ENCODE measurements at places on chromosomes 16 and 17.

GRCh38 chr17:64357191-64357981 is 33.3 kb downstream of the PECAM1 start:
- DNase-seq, result no peak

DNA sequence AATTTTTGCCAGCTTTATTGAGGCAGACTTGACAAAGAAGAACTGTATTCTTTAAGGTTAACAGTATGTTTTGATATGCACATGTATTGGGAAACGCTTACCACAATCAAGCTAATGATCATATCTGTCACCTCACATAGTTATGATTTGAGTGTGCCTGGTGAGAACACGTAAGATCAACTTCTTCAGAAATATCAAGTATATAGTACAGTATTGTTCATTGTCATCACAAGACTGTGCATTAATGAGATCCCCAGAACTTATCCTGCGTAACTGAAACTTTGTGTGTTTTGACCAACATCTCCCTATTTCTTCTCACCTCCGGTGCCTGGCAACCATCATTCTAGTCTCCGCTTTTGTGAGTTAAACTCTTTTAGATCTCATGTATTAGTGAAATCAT is 756.4 kb upstream of the EEF2KMT start:
- no peak for DNase-seq

GRCh38 chr17:2647957-2648356 is 54.5 kb downstream of the PAFAH1B1 start:
- DNase-seq, result no peak

DNA sequence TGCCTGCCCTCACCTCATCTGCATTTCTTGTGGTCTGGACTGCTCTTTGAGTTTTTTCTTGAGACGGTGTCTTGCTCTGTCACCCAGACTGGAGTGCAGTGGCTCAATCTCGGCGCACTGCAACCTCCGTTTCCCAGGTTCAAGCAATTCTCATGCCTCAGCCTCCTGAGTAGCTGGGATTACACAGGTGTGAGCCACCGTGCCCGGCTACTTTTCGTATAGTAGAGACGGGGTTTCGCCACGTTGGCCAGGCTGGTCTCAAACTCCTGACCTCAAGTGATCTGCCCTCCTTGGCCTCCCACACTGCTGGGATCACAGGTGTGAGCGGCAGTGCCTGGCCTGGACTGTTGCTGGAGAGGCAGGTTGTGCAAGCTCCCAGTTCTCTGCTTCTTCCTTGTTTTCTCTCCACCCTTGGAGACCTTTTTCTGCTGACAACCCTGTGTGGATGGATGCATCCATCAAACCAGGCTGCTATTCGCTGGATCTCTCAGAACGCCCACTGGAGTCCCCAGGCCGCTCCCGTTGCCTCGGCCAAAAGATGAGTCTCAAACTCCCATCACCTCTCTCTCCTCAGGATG is 22.7 kb upstream of the DBNDD1 start:
- DNase-seq, result no peak

- DNase-seq, result no peak
Measured at GRCh38 chr17:28008513-28008912, 34.0 kb upstream of the NLK start.

- DNase-seq, result no peak
Measured at GRCh38 chr17:4342535-4342934, 23.9 kb downstream of the UBE2G1 start.

GRCh38 chr17:51640108-51640622 is 379.8 kb downstream of the UTP18 start:
- DNase-seq, result no peak

DNA sequence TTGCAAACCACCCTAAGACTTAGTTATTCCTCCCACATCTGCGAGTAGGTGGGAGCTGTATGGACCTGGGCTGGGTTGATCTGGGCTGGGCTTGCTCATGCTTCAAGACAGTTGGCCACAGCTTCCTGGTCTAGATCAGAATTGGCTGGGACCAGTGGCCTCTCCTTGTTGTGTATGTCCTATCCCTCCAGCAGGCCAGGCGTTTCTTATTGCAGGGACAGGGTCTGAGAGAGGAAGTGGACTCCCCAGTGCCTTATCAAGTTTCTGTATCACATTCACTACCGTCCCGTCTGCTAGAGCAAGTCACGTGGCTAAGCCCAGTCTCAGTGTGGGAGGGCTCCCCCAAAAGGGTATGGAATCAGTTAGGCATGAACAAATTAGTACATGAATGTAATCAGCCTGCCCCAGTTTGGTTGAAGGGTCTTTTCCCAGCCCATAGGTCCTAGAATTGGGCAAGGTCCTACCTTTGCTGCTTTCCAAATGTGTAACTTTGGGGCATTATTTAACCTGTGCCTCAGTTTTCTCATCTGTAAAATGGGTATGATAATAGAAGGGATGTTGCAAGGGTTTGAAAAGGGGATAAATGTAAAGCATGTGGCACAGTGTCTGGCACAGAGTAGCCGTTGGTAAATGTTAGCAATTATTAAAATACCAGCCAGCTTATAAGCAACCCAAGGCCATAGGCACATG is 36.0 kb downstream of the NKD1 start:
- DNase-seq, result no peak

DNA sequence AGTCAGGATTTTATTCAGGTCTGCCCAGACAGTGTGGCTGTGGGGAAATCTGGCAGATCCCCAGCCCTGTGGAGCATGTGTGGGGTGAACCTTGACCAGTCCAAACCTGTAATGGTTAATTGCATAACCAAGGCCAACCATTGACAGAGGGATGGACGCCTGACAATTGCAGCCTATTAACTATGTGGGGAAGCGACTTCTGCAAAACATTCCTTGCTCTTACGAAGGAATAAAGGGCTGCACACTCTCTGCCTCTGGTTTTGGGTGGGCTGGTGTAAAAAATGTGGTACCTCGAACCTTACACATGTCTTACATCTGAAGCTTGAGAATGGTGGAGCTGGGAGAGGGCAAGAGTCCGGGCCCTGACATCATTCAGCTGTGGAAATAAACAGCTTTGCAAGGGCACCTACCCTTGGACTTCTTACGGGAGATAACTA is 35.8 kb downstream of the MAF start:
- no peak for DNase-seq

DNA sequence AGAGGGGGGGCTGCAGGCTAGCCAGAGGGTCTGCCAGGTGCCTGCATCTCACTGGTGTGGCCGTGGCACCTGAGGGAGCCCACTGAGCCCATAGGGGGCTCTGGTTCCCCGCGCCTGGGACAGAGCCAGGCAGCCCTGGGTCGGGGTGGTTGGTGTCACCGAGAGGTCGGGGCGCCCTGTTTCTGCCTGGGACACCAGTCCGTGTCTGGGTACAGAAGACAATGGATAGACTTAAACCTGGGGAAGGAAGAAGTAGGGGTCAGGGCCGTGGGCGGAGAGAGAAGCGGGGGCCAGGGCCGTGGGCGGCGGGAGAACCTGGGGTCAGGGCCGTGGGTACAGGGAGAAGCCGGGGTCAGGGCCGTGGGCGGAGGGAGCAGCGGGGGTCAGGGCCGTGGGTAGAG is 3.0 kb downstream of the RFNG start:
- DNase-seq, result no peak

DNA sequence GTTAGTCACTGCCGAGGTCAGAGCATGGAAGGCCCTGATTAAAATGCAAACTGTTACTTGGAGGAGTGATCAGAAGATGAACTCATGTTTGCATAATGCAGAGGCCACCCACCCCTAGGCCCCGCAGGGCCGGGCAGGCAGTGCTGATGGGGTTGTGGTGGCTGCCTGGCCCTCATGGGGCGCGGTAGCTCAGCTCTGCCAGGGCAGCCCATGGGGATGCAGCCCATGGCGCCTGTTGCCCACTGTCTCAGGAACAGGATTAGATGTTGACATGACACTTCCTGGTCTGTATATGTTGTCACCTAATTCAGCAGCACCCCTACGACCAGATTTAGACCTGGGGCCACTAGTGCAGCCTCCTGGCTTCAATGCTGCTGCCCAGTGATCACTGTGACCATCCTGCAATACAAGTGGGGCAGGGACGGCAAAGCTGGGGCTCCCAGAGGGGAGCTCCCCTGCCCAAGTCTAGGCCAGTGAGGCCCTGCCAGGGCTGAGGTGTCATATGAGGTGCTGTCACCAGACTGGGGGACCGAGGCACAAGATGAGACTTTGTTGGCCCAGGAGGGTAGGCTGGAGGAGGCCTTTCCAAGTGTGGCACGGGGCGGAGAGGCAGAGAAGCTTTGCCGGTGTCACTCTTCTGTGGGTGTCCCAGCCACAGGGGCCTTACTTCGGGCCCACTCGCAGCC is 49.1 kb downstream of the RAI1 start:
- DNase-seq, result no peak

- no peak for DNase-seq
Measured at GRCh38 chr17:29592850-29593551, at the start of gene ANKRD13B. Gene ANKRD13B (plus strand): TSS chr17:29593132. CDS start chr17:29593622, 490 bp downstream.

GRCh38 chr17:1997289-1997926 is 27.7 kb downstream of the RTN4RL1 start:
- no peak for DNase-seq

DNA sequence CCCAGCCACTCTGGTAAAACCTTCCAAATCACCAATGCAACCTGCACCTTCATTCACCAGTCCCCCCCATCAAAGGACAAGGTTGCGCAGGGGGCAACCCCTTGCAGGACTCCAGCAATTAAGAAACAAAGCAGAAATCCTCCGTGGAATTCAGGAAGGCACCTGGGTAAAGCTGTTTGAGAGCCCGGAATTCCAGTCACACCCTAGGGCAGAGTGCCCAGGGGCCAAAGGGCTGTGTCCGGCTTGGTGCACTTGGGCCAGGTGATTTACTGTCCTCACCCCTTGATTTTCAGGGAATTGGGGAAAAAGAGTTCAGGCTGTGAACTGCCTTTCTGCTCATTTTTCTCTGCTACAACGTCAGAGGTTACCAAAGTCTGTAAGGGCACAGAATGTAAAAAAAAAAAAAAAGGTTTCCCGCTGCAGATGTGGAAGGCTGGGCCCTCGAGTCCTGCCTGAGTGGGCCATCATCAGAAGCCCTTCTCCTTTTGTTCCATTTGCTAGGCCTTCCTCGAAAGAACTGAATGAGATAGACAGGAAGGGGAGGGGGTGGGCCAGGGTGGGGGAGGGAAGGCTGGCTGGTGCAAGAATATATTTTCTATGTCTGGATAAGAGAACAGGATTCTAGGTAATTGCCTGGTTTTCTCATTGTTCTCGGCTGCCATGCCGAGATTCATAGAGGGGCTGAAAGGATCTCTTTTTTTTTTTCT is 266.5 kb upstream of the PSMD7 start:
- no peak for DNase-seq

DNA sequence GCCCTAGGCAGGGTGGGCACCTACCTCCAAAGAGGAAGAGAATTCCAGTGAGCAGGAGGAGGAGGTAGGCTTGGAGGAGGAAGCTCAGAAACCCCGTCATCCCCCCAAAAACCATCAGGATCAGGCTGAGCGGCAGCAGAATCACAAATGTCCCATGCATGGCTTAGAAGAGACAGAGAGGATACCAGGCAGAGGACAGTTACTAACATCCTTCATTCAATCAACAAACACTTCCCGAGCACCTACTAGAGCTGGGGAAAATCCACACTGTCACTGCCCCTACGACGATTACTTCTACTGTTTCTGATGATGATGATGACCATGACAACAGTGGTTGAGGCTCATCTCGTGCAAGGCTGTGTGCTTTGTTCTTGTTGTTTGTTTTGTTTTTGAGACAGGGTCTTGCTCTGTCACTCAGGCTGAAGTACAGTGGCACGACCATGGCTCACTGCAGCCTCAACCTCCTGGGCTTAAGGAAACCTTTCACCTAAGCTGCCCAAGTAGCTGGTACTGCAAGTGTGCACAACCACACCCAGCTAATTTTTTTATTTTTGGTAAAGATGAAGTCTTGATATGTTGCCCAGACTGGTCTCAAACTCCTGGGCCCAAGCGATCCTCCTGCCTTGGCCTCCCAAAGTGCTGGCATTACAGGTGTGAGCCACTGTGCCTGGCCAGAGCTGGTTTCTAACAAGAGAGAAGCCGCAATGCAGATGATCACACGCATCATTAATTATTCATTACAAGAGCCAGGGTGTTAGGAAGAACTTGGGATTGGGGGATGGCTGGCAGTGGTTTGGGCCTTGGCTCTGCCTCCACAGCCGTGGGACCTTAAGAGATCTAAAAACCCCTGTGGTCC is 18.0 kb downstream of the TMEM114 start:
- DNase-seq, result no peak

- no peak for DNase-seq
Measured at GRCh38 chr17:4483012-4483840, 15.5 kb upstream of the SPNS2 start.

DNA sequence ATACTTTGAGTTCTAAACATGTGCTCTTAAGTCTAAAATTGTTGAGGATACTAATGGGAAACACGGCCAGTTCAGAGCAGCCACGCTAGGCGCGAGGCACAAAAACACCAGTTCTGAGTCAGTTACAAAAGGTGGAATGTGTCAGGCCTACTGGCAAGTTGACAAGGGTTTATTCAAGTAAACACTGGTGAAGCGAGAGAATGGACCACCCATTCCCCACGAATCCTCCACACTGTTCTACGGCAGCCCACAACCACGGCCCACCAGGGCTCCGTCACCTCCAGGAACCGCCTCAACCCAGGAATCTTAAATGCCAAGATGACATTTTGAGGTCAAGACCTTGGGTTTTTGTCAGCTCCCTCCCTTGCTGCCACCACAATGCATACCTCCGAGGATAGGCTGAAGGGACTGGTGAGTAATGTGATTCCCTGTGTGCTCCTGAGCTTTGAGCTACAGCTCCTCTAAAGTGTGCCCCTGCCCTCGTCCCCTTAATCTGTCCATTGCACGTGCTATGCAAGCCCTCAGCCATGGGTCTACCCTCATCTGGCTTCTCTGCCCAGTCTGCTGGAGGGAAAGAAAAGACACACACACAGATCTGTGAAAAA is 28.5 kb upstream of the TRAP1 start:
- no peak for DNase-seq

DNA sequence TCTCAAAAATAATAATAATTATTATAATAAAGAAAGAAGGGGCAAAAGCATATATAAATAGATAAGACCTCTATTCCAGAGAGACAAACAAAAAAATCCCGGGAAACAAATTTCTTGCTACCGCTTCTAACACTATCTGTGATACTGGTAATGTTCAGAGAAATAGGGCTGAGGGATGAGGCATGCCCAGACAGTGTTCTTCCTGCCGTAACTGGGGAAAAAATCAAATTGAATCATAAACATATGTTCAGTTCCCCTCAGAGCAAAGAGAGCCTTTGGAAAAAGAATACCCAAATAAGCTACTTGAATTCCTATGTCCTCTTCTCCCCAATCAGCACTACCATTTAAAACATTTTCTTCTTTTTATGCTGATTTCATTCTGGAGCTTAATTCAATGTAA is 688.0 kb downstream of the KCNJ2 start:
- no peak for DNase-seq

DNA sequence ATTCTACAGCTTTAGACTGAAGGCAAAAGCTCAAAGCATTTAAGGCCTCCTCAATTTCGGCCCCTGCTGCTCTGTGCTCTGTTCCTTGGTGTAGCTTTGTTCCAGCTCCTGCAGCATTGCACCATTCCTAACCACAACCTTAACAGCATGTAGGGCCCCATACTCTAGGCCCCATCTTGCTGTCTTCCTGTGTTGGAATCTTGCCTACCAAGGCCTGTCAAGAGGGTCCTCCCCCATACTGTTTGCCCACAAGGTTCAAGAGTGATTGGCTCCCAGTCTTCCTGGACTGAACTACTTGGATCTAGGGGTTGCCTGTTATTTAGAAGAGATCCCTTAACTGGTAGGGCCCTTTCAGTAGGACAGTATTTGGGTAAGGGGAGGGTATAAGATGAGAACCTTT is 26.8 kb downstream of the TRPV2 start:
- no peak for DNase-seq

- no peak for DNase-seq
Measured at GRCh38 chr16:49701065-49701685, 154.7 kb downstream of the ZNF423 start.

- no peak for DNase-seq
Measured at GRCh38 chr17:72236980-72237633, 116.3 kb downstream of the SOX9 start.
